ENCODE measurements at places on chromosomes 7 and 10. TPM values are rescaled to one million over a fixed set of nuclear protein-coding genes. Genes with fewer than 3 reads are reported as not detected.

SPDYE11 gene
- polyA plus RNA-seq: not detected

GRCh38 chr10:96137567-96137966 is 7.5 kb downstream of the ZNF518A start:
- no peak overlapping the region for H3K4me3 ChIP-seq
- DNase-seq: no peak
- no peaks in the 10 kb centered on the region for H3K27me3 ChIP-seq
- H3K27ac ChIP-seq: no peak overlapping the region
- H3K36me3 ChIP-seq: peaks cover 18% of the 10 kb centered on the region

SPACDR gene
- 0.93 TPM for polyA plus RNA-seq

CYP3A4 gene
- polyA plus RNA-seq: not detected

- no peaks in the 10 kb centered on the region for H3K27me3 ChIP-seq
- no peak overlapping the region for H3K27ac ChIP-seq
- no peaks in the 10 kb centered on the region for H3K4me1 ChIP-seq
- H3K4me3 ChIP-seq: no peak overlapping the region
- peaks cover 16% of the 10 kb centered on the region for H3K36me3 ChIP-seq
- no peak for DNase-seq
These were observed 99.7 kb upstream of the TMEM168 start for GRCh38 chr7:112889834-112890438.

GRCh38 chr7:732094-732541 is 5.0 kb upstream of the PRKAR1B start:
- peak; percentile 71 for DNase-seq
- peak overlapping the region; percentile 41 for H3K27ac ChIP-seq
- H3K4me1 ChIP-seq: no peaks in the 10 kb centered on the region
- no peak overlapping the region for H3K4me3 ChIP-seq
- H3K27me3 ChIP-seq: no peaks in the 10 kb centered on the region

- H3K36me3 ChIP-seq: peaks cover 39% of the 10 kb centered on the region
- H3K27me3 ChIP-seq: no peaks in the 10 kb centered on the region
- no peak overlapping the region for H3K27ac ChIP-seq
- H3K4me3 ChIP-seq: no peak overlapping the region
- DNase-seq: no peak
- no peaks in the 10 kb centered on the region for H3K4me1 ChIP-seq
These were observed 77.3 kb upstream of the SVIL start for GRCh38 chr10:29712108-29712507.

DNA sequence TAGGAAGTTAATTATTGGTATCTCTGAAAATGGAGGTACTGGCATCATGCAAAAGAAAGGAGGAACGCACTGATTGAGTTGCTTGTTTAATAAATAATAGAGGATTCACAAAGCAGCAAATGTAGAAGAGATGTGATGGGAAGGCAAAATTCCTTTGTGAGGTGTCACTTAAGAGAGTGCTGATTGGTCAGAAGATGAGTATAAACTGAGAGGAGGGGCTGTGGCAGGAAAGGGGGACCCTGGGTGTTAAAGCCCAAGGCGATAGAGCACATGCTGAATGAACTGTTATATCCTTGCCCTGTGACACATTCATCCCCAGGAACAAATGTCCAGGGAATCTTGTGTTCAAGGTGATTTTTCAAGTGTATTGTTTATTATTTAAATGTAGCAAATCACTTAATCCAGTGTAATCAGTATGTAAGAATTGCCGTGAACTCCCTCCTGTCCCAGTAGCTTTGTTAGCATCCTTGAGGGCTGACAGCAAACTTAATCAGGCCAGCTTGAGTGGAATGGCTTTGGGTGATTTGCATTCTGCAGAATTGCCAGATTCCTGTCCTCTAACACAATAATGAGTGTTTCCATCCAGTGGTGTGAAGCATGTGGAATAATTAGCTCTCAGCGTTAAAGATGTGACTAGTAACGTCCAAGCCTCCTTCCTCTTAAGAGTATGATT is 111.9 kb downstream of the CHN2 start:
- H3K36me3 ChIP-seq: no peaks in the 10 kb centered on the region
- no peaks in the 10 kb centered on the region for H3K4me1 ChIP-seq
- no peak overlapping the region for H3K27ac ChIP-seq
- no peak overlapping the region for H3K4me3 ChIP-seq
- no peaks in the 10 kb centered on the region for H3K27me3 ChIP-seq

- no peaks in the 10 kb centered on the region for H3K36me3 ChIP-seq
- H3K4me3 ChIP-seq: no peak overlapping the region
- DNase-seq: no peak
- peak overlapping the region; percentile 48 for H3K27ac ChIP-seq
- H3K4me1 ChIP-seq: no peaks in the 10 kb centered on the region
- no peaks in the 10 kb centered on the region for H3K27me3 ChIP-seq
These were observed 18.3 kb upstream of the RHEB start for GRCh38 chr7:151537818-151538561.

- H3K36me3 ChIP-seq: no peaks in the 10 kb centered on the region
- no peak overlapping the region for H3K4me3 ChIP-seq
- DNase-seq: no peak
- no peaks in the 10 kb centered on the region for H3K4me1 ChIP-seq
- no peak overlapping the region for H3K27ac ChIP-seq
These were observed 939.8 kb downstream of the SORCS1 start for GRCh38 chr10:106224676-106225075.

DNA sequence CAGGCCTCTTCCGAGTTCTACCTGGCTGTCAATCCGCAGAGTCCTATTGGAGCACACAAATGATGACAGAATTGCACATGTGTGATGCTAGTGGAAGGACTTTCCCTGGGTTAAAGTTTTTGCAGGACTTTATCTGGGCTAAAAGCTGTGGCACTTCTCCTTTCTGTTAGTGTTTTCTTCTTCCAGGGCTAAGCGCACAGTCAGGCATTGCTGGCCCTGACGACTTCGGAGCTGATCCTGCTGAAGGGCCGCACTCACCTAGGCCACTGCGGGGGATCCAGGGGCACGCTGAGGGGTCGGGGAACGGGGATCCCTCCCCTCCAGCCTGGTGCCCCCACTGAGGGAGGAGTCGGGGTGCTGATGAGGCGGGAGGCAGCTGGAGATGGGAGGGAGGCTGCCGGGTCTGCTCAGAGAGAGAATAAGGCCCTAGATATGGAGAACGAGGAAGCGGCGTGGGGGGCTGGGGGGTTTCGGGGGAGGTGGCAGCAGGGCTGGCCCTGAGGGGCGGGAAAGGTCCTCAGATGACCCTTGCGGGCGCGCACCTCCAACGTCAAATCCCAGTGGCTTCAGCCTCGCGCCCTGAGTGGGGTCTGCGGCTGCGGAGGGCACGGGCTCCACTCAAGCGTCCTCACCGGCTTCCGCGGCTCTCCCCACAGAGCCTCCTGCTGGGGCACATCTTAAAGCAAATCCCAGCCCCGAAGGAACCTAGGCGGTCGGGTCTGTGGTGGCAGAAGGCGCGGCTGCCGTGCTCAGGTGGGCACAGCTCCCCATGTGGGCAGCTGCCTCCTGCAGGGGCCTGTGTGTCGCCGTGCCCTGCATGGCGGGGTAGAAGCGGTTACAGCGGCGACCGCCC is 30.9 kb downstream of the AGR3 start:
- peak; percentile 22 for DNase-seq
- H3K36me3 ChIP-seq: no peaks in the 10 kb centered on the region
- H3K4me3 ChIP-seq: no peak overlapping the region

GRCh38 chr10:89091496-89091895 is 100.9 kb downstream of the FAS start:
- no peak for DNase-seq
- H3K36me3 ChIP-seq: no peaks in the 10 kb centered on the region
- H3K27me3 ChIP-seq: no peaks in the 10 kb centered on the region
- H3K27ac ChIP-seq: no peak overlapping the region

DNA sequence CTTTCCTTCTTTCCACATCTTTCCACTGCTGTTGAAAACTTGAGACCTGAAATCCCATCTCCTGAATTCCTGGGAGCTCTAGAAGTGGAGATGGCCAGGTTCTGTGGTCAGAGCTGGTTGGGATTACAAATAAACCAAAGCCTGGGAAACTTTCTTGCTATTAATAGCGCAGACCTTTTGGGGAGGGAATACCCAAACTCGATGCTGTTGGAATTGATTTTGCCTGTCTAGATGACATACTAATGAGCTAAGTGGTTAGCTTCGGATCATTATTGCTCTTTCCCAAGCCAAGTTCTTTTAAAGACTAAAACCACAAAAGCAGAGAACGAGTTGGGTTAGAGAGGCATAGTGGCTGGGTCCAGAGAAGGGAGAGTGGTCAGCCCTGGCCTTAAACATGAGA is 76.6 kb downstream of the TCF7L2 start:
- no peaks in the 10 kb centered on the region for H3K36me3 ChIP-seq
- no peak for DNase-seq
- peak overlapping the region; percentile 92 for H3K27ac ChIP-seq
- H3K4me1 ChIP-seq: no peaks in the 10 kb centered on the region

SRRM3 gene
- 2.7 TPM for polyA plus RNA-seq

PSMC2 gene
- polyA plus RNA-seq: 283 TPM

CNNM1 gene
- 0.16 TPM for polyA plus RNA-seq

GRCh38 chr10:82267014-82267413 is 392.0 kb downstream of the NRG3 start:
- no peaks in the 10 kb centered on the region for H3K27me3 ChIP-seq
- DNase-seq: no peak
- H3K27ac ChIP-seq: no peak overlapping the region
- no peaks in the 10 kb centered on the region for H3K4me1 ChIP-seq
- no peak overlapping the region for H3K4me3 ChIP-seq

CLDN12 gene
- polyA plus RNA-seq: 90.3 TPM

GRCh38 chr7:132548489-132549078 is 27.7 kb downstream of the PLXNA4 start:
- no peak overlapping the region for H3K4me3 ChIP-seq
- no peaks in the 10 kb centered on the region for H3K27me3 ChIP-seq
- no peak overlapping the region for H3K27ac ChIP-seq
- no peak for DNase-seq

DNA sequence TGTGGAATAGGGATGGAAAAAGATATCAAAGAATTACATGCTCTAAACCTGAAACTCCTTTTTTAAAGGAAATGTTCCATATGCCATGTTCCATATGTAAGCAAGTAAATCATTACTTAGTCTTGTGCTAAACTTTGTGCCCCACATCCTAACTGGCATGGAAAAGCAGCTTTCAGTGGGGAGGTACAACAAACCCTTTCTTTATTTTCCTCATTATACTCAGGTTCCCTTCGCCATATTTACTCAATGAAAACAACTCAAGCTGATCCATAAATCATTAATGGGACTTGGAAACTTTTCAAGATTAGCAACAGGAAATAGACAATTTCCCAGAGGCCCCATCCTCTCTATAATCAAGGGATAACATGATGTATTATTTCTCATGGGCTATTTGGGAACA is 56.0 kb downstream of the GSAP start:
- DNase-seq: no peak
- no peaks in the 10 kb centered on the region for H3K27me3 ChIP-seq
- H3K4me3 ChIP-seq: no peak overlapping the region
- no peaks in the 10 kb centered on the region for H3K4me1 ChIP-seq

DNA sequence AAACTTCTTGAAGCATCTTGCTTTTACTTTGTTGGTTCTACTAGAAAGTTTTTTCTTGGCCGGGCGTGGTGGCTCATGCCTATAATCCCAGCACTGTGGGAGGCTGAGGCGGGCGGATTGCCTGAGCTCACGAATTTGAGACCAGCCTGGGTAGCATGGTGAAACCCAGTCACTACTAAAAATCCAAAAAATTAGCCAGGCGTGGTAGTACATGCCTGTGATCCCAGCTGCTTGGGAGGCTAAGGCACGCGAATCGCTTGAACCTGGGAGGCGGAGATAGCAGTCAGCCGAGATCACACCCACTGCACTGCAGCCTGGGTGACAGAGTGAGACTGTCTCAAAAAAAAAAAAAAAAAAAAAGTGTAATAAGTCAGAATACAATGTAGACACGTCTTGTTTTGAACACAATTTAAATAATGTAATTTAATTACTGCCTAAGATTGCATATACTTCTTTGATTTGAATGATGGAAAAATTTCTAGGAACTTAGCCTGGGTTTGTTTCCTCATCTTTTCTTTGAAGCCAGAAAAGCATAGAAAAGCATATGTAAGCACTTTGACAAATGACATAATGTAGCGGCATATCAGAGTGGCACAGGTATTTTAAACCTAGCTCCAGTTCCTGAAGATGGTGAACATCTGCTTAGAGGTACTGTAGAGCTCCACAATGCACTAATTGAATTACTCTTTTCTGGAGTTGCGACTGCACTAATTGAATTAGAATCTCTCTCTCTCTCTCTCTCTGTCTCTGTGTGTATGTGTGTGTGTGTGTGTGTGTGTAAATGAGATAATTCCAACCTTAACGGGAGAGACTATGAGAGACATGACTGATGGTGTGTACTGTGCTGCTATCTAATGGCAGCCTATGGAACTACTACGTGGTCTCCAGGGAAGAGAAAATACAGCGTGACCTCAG is 87.8 kb downstream of the BTRC start:
- H3K27ac ChIP-seq: no peak overlapping the region
- no peak overlapping the region for H3K4me3 ChIP-seq
- peak; percentile 65 for DNase-seq

TMEM196 gene
- polyA plus RNA-seq: not detected

DNA sequence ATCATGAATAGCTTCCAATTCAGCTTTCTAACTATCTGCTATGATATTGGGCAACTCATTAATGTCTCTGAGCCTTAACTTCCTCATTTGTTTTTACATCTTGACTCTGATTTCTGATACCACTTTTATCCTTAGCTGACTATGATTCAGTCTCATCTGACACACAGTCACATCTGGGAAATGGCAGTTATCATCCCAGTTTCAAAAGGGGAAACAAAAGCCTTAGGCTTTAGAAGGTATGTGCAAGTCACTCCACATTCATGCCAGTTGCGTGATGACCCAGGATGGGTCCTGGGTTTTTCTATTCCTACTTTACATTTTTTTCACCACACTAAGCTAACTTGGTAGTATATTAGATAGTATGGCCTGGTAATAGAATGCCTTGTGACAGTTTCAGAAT is 12.7 kb downstream of the SCIN start:
- H3K27ac ChIP-seq: no peak overlapping the region
- no peak for DNase-seq
- no peaks in the 10 kb centered on the region for H3K27me3 ChIP-seq

GALNT17 gene
- not detected for polyA plus RNA-seq

DNA sequence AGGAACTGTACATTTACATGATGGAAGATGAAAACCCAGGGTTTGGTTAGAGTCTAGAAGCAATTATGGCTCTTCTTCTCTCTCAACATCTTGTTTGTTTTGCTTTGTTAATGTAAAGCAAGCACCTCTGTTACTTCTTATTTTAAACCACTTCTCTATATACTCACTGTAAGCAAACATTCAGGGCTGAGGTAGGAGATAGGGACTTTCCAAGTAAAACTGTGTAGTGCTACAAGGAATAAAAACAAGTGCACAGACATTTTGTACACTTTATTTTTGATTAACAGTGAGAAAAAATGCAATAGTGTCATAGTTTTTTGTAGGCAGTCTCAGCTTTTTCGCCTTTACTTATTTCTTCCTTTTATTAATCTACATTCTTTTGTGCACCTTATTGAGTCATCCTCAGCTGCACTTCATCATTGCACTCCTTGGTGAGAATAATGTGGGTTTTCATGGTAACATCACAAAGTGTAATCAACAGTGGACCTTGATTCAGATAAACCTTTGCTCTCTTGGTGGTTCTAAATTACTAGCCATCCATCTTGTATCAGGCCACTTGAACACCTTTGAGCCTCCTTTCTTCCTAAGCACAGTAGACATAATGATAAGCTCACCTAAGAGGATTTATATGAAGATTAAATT is 52.9 kb downstream of the ELMO1 start:
- H3K4me3 ChIP-seq: no peak overlapping the region
- peaks cover 5% of the 10 kb centered on the region for H3K4me1 ChIP-seq
- no peaks in the 10 kb centered on the region for H3K36me3 ChIP-seq
- no peaks in the 10 kb centered on the region for H3K27me3 ChIP-seq
- no peak for DNase-seq
- H3K27ac ChIP-seq: no peak overlapping the region

- no peak overlapping the region for H3K4me3 ChIP-seq
- no peak overlapping the region for H3K27ac ChIP-seq
- DNase-seq: peak; percentile 14
These were observed 6.5 kb downstream of the SNX8 start for GRCh38 chr7:2307690-2308107.
